ENCODE measurements at places on chromosomes 6 and 20.

- DNase-seq: no peak
These were observed 23.6 kb upstream of the FAM83D start for GRCh38 chr20:38902601-38903000.

DNA sequence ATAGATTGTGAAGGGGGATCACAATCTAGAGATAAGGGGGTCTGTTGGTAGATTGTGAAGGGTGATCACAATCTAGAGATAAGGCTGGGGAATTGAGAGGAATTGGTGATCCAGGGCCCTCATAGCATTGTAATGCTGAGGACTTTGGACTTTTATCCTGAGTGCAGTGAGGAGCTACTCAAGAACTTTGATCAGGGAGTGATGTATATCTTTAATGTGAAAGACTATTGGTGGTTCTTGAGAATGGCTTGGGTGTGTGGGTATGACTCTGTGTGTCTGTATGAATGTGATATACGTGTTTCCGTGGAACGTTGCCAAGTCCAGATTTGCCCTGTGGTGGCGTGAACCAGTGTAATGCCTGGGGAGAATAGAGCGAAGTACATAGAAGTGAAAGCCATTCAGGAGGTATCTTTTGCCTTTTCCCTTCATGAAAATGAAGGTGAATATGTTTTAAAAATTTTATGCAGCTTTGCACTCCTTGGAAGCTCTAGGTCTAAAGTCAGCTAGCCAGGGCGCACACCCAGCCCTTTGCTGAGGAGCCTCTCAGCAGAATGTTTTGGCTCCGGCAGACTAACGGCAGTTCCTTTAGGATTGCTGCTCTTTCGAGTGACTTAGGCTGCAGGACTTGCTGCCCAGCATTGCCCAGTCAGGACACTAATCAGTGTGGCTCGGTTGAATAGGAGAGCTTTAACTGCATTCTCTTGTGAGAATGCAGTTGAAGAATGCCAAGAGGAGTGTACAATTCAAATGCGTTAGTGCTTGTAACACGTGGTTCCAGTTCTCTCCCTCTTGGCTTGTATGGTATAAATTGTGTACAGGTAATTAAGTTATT, 3.5 kb downstream of the ZFAND3 start:
- DNase-seq: no peak

DNA sequence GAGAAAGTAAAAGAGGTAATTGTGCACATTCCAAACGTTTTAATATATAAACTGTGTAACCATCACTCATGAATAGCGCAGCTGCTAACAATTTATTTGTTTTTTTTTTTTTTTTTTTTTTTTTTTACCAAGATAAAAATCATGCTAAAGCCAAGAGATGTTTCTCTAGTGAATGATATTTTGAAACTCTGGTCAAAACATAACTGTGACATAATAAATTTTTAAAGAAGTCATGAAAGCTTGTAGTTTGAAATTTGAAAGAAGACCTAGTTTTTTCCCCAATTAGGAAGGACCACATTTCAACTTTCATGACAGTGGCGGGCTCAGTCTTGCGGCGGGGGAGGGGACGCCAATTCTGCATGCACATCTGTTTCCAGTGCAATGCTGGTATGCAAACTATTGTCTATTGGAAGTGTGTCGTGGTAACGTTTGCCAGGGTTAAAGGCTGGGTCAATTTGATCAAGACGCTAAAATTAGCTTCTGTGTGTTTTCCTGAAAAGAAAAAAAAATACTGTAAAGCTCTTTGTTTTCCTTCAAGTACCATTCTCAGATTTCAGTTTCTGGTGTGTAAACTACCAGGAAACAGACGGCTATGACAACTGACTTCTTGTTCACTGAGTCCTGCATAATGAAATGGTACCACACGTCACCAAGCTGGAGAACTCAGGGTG, 211.9 kb downstream of the FOXC1 start:
- DNase-seq: peak; percentile 74

DNA sequence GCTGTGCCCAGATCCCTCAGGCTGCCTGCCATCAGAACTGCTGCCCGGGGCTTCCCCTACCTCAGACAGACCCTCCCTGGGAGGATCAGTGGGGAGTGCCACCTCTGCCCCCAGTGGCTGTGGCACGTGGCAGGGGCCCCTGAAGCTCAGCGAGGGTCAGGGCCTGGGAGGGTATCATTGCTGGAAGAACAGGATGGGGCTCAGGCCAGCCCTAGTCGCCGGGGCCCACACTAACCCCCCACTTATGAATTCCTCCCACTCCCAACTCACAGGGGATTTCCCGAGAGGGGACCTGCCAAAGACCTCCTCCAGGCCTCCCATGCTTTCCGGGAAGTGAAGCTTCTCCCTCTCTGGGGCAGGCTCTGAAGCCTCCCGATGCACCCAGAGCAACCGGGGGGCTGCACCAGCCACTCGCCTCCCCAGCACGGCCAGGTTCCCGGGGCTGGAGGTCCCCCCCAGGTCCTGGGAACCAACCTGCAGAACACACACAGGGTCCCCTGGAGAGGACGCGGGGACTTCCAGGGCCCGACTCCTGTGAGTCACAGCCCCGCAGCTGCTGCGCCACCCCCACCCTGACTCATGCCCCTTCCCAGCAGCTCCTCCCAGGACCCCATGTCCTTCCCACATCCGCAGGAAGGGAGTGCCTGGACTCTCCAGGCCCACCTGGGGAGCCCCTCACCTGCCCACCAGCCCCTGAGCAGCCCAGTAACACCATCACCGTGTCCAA, 2.5 kb downstream of the TNFRSF6B start:
- peak; percentile 65 for DNase-seq

- no peak for DNase-seq
These were observed 4.6 kb downstream of the MDGA1 start for GRCh38 chr6:37693079-37693478.

DNA sequence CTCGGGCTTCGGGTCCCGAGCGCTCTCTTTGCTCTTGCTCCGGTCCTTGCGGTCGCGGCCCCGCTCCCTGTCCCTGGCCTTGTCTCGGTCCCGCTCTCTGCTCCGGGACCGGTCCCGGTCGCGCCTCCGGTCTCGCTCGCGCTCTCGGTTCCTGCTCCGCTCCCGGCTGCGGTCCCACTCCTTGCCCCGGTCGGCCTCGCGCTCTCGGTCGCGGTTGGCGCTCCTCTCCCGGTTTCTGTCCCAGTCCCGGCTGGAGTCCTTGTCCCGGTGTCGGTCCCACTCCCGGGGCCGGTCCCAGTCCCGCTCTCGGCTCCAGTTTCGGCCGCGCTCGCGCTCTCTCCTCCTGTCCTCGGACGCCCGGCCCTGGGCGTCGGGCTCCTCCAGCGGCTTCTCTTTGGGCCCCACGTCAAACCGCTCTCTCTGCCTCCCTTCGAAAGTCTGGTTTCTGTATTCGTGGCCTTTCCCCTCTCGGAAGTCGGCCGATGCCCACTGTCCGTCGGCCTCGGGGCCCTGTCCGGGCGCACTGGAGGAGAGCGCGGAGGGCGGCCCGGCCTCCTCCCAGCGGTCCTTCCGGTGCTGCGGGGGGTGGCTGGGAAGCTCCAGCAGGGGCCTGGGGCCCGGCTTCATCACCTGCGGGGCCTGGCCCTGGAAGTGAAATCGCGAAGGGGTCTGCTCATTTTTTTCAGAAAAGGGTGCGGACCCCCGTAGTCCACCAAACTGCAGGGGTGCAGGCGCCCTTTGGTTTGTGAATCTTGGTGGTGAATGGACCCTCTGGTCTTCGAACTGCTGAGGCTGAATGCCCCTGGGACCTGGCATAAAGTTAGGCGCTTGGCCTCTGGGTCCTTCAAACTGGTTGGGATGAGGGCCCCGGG, 17.9 kb upstream of the TCFL5 start:
- no peak for DNase-seq

DNA sequence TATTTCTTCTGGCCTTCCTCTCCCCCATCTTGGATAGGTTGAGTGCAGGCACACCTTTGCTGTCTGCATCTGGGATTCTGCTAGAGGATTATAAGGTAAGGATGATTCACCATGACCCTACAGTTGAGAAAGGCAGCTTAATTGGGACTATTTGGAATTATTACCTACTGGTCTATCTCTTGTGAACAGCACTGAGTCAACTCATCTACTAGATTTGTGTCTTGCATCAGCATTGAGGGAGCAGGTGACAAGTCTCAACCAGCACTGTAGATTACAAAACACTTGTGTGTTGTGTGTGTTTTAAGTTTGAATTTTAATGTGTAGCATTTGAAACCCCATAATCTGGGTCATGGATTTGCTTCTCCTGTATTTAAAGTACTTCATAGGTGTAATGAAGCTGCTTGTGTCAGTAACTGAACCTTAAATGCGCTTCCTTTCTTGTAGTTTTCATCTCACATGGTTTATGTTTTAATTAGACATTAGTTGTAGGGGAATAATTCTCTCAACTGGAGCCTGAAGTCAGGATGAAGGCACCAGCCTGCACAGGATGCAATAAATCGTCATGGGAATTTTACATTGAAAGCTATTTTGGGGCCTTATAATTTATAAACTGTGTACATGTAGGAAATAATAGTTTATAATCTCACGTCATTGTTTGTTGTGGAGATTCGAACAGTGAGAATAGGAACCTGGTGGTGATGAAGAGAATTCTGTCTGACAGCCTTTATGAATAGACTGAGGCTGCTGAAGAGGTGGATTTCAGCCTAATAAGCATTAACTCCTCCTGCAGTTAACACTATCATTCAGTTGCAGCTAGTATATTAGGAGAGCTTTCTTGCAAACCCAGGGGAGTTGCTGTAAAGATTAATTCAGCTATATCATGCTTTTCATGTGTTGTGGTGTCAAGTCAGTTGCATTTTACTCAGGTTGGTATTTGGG, 125.1 kb downstream of the JARID2 start:
- DNase-seq: no peak

DNA sequence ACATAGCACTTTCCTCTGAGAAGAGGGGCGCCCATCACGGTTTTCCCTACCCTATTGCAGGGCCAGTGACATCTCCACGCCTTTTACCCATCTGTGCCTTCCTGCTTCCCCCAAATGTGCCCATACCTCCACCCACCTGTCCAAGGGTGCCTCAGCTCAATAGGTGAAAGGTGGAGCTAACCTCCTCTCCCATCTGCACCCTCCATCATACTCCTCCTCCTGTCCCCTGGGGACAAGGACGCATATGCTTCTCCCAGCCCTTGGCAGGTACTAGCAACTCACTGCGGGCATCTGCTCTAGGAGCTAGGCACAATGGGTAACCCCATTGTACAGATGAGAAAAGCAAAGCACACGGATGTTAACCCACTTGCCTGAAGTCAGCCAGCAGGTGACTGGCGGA, 62.8 kb downstream of the STK35 start:
- no peak for DNase-seq

DNA sequence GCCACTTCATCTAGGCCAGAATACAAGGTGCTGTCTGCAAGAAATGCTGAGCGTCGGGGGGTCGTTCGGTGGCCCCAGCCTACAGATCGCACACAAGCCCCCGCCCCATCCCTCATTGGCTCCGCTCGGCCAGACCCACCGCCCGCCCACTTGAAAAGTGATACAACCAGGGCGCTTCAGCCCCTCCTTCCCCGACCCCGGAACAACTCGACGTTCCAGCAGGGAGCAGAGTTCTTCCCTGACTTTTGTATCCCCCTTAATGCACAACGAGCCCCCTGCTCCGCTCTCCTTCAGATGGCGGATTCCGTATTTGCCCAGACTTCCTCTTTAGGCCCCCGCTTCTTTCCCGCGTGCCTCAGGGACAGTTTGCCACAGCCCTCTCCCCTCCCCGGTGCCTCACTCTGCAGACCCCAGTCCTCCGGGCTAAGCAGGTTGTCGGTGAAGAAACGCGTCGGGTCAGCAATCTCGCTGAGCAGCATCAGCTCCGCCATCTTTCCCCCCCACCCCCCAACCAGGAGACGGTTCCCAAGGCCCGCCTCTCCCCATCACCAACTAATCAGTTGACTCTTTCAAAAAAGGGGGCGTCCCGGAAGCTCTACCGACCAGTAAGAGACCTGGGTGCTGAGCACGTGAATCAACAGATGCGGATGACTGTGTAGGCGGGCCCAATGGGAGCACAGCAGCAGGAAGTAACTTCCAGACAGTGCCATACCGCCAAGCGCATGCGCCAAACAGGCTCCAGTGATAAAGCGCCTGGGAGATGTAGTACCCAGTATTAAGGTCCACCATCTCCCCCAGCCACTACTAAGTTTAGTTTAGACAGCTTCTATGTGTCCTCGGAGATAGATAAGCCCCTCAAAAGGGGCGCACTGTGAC, at the start of gene ATF6B:
TSS of gene ATF6B (minus strand) at position 530 of the 876 bp plus-strand sequence. CDS start at position 491, 39 bp downstream.
- DNase-seq: peak; percentile 92

GRCh38 chr6:135932651-135933050, 81.2 kb downstream of the PDE7B start:
- DNase-seq: no peak

GRCh38 chr6:11353921-11354389, 121.5 kb upstream of the NEDD9 start:
- DNase-seq: no peak

GRCh38 chr6:37168811-37169495, 999 bp upstream of the PIM1 start:
- no peak for DNase-seq

DNA sequence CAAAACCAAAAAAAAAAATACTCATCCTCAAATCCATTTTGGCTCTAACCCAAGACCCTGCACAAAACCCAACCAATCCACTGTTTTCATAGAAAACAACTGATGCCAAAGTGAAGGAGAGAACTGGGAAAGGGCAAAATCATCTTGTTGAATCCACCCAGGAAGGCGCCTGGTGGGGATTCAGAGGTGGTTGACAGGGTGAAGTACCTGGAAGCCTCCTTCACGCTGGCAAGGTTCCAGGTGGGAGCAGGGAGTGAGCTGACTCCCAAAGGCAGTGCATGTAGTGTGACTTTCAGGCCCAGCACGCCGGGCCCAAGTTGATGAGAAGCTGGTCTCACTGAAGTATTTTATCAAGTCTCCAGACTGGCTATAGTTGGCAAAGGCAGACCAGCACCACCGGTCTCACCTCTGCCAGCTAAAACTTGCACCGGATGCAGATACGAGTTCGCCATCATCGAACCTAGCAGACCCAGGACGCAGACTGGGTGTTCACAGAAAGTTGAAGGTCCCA, 16.5 kb downstream of the PPP1R10 start:
- no peak for DNase-seq

DNA sequence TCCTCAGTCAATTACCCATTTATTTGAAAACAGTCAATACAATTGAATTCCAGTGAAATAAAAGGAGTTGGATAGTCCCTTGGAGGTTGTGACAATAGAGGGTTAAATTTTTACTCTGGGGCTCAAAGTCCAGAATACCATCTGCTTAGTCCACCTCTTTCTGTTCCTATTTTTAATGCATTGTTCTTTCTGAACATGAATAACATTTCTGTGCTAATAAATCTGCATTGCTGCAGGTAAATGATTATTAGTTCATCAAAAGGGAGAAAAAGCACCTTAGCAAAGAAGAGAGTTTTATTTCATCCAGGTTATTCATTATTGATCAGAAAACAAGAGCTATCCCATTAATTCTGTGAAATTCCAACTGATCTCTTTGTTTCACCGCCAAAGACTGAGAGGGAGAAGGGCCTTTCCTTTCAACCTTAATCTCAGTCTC, 166.1 kb upstream of the OLIG3 start:
- DNase-seq: no peak
